ENCODE measurements at places on chromosomes 2 and 18.
A peak's percentile ranks its signal among the peaks of the same experiment; 100 is the strongest.

DNA sequence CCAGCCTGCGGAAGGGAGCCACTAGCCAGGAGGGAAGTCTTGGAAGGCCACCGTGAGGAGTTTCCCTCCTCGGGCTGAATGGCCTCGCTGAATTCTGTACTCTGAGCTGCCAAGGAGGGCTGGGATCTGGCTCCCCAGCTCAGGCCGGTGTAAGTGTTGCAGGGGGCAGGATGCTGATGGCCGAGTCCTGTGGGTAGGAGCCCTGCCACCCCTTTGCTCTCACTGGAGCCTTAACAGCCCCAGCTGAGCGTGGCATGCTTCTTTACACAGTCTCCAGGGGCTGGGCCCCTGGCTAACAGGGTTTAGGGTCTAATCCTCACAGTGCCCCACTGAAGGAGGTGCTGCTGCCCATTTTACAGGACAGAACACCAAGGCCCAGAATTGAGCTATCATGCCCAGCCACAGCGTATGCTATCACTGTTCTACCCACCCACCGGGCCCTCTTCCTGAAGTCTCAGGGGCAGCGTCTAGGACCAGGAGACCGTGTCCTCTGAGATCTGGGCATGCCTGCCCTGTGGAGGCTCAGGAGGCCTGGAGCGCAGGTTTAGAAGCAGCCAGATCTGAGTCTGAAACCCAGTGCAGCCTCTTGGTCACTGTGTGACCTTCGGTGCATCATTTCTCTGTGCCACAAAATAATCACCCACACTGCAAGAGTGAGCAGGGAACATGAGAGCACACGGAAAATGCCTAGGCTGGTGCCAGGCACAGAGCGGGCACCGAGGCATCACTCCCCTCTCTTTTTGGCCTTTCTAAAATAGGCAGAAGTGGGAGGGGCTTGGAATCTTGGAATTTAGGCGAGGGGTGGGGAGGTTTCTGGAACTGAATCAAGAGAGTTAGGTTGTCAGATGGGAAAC is 42.9 kb downstream of the TMEM37 start:
- DNase-seq, result no peak

DNA sequence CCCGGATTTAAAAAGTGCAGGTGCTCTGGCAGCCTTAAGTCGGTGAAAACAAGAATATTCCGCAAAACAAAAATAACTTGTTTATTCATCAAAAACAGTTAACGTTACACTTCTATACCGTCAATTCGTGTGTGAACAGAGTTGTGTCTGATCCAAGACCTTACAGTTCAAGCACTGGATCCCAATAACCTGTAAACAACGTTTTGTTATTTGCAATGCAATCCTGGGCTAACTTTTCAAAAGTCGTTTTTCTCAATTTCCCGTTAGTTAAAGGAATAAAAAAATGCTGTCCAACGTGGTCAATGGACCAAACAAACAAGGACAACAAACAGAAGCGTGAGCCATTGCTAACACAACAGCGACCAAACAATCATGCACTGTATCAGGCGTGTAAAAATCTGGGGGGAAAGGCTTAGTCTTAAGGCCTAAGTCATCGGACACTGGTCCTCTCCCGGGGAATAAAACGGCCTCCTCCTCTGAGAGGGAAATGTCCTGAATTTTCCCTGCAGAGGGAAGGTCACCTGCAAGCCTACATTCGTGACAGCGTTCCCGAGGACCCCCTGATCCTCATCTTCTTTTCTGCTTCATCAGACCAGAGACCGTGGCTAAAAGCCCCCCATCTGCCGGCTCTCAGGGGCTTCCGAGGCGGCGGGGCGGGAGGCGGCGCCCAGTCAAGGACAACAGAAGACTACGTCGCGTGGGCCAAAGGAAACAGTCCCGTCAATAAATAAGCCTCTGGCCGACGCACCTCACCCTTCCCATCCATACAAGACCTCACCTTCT is 490 bp downstream of the NDUFS1 start:
- no peak for DNase-seq

- DNase-seq, result no peak
Observed at GRCh38 chr18:32048507-32049091, 30.0 kb downstream of the RNF125 start.

DNA sequence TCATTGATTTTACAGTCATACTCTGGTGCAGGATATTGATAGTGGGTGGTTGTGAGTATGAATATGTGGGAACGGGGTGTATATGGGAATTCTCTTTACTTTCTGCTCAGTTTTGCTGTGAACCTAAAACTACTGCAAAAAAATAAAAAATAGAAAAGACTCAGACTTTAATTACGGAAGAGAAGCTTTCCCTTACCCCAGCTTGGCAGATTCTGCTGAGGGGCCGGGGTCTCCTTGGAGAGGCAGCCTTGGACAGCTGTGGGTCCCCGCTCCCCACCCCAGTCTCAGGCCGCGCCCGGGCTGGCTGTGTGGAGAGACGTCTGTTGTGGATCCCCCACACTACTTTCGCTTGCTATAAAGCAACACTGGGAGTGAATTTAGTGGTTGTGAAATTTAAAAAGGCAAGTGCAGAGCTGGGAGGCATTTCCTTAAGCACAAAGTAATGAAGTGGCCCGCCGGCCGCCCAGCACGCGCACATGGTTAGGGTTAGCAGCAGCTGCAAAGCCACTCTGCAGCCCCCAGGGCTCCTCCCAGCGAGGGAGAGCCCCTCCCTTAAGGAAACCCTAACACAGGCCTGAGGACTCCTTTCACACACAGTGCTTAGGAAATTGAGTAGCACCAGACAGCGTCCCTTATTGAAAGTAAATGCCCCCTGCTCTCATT is 102.4 kb downstream of the DDX1 start:
- DNase-seq, result no peak

DNA sequence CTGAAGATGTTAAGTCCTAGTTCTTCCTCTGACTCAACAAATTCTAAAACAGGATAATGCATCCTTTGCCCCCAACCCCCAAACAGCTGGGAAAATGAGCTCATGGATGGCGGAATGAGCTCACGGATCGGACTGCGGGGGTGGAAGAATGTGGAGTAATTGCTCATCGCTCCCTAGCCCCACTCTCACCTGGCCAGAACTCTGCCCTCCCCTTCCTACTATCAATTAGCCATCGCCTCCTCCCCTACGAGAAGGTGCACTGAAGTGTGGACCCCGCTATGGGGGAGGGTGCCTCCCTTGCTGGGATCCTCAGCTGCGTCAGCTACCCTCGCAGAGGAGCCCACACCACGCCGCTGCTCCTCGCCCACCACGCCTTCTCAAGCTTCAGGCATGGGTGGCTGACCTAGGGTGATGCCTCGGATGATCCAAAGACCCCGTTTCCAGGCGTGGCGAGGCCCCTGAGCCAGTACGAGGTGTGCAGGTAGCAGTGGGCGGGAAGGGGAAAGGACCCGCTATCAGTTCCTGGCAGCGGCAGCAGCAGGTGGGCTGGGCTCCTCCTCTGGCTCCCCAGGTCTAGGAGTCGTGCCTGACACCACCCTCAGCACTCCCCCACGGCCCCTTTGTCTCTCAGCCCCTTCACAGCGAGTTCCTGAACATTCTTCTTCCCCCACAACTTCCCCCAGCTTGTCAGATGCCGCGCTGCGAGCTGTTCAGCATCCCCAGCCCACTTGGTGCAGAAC is 82.1 kb upstream of the POMC start:
- no peak for DNase-seq

DNA sequence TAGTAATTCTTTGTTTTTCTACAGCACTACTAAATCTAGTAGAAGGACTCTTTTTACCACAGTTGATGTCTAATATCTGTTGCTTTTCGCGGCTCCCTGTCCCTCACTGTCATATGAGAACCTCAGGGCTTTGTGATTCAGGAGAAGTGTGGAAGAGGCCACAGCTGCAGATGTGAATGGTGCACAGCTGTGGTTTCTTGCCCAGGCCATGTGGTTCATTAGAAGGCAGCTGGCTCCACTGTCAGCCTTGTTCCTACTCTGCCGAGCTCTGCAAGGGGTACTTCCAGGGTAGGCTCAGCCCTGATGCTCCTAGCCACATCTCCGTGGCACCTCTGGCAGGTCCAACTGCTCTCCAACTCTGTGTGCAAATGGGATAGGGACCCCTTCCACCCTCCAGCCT is 83.9 kb downstream of the APOB start:
- DNase-seq, result no peak

DNA sequence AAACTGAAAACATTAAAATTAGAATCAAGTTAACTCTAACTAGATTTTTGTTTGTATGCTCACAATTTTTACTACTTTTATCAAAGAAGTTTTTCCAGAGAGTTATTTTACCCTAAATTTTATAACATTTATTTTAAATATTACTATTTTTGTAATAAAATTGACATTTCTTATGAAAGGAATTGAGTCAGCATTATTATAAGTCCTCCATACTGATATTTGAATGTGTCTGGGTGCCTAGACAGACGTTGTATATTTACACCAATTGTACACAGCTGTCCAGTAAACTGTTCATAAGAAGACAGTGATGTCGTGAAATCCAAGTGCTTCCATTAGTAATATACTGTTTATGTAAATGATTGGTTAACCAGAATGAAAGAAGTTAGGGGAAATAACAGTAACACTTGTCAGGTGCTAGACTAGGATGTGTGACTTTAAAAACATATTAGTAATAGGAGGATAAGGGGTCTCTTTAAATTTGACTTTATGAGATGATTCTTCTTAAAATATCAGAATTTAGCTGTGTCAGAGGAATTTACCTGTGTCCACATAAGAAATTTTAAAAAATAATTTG is 73.7 kb downstream of the TANK start:
- no peak for DNase-seq

GRCh38 chr2:230162981-230163380 is 56.8 kb downstream of the SP110 start:
- DNase-seq, result no peak

- no peak for DNase-seq
Observed at GRCh38 chr2:172083628-172084394, 1.5 kb upstream of the DLX1 start.

DNA sequence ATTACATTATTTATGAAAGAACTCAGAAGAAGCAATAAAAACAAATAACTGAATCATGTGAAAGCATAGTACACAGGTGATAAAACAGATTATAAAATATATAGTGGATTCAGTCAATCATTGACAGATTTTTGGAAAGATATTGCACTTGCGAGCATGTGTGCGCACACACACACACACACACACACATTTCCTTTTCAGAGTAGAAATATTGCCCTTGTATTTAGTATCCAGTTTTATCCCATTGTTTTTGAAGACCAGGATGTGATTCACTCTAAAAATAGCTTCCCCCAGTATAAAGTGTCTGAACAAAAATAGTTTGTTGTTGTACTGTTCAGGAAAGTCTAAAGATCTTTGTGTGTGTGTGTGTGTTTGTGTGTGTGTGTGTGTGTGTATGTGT is 145.5 kb downstream of the CALCRL start:
- DNase-seq, result no peak

DNA sequence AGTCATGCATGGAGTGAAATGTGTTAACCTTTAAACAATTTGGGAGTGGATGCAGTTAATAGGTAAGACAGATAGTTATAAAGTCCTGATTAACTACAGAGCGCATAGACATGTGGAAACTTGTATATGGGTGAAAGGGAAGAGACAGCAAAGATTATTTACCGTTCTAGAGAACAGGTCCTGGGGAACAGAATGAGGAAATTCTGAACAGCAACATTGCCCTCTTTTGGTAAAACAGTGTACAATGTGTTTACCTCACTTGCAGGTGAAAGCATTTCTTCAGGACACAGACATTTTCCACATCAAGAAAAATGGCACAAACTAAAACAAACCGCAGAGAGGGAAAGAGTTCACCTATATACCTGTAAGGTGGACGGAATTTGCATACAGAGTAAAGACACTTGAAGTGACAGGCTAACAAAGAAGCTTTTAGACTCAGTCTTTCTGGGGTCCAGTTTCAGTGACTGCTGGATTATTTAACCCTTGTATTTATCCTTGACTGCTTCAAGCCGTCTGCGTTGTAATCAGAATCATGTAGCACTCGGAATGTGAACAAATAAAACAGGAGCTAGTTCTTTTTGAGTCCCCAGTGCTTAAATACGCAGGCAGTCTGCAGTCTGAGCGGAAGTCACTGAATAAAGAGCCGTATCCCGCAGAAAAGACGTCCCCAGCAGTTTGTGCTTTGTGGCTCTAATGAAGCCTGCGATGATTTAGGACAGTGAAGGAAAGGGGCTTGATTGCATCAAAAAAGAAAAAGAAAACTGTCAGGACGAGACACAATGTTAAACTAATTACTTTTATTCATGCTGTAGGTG is 364.8 kb upstream of the GALNT5 start:
- no peak for DNase-seq

- no peak for DNase-seq
Observed at GRCh38 chr2:70381235-70381634, 79.4 kb upstream of the FAM136A start.

GRCh38 chr2:67260343-67261277 is 136.5 kb upstream of the ETAA1 start:
- DNase-seq, result no peak

- no peak for DNase-seq
Observed at GRCh38 chr2:37631698-37632097, 39.7 kb downstream of the CDC42EP3 start.

GRCh38 chr2:176339208-176339607 is 70.0 kb downstream of the MTX2 start:
- DNase-seq, result no peak

DNA sequence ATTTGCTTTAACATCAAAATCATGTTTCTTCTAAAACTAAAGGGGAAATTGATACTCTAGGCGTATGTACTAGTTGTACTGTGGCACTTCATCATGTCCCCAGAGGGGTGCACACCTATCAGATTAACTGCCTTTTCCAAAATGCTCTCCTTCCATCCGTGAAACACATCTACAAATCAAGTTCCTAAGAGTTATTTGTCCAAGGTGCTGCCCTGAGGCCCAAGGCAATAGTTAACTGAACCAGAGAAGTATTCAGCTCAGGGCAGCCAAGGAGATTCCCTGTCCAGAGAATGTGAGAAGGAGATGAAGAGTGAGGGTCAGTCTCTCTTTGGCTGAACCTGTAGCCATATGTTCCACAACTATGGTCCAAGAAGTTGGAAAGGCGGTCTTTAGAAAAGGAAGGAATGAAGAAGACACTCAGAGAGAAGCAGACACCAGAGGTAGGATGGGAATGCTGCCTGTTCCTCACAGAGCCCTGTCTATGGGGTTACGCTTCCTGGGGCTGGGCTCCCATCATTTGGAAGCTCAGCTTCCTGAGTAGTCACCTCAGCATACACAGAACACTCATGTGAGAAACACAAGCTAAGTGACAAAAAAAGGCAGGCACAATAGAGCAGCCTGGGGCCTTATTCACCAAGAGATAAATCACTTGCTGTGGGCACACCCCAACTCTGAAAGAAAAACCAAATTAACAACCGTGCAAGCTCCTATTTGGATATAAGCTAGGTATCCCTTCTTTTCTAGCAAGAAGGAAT is 55.6 kb downstream of the ANKRD44 start:
- DNase-seq, result peak; percentile 46

DNA sequence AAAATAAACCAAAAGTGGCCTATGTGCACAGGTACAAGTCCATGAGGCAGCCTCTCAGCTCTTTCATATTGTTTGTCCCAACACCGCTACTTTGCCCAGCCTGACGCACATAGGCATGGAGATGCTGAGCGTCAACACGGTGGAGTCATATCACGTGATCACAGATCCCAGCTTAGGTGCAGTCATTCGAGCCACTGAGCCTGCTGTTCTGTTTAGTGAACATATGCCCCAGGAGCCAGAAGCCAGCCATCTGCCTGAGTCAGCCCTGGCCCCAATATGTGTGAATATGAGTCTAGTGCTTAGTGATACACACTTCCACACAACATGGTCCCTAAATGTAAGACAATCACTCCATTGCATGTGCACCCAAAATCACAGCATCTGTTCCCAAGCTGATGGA is 88.2 kb upstream of the LCLAT1 start:
- DNase-seq, result no peak

GRCh38 chr2:218659988-218660358 is 490 bp downstream of the BCS1L start:
- no peak for DNase-seq

GRCh38 chr2:146992057-146992456 is 852.8 kb upstream of the ACVR2A start:
- DNase-seq, result no peak
